ENCODE measurements at places on chromosomes 3 and 15.

DNA sequence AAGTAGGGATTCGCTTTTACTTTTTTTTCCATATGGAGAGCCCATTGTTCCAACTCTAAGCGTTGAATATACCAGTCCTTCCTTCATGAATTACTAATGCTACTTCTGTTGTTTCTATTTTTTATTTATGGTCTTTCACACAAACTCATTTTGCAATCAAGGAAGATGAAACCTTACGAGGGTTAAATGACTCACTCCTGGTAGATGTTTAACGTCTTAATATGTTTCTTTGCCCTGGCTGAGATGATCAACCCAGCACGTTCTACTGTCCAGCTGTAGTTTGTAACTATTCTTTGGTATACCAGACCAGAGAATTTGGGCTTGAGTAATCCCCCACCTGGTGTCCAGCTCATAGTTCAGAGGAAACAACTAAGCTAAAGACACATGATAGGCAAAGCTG is 23.1 kb downstream of the CDCP1 start:
- no peak for DNase-seq

DNA sequence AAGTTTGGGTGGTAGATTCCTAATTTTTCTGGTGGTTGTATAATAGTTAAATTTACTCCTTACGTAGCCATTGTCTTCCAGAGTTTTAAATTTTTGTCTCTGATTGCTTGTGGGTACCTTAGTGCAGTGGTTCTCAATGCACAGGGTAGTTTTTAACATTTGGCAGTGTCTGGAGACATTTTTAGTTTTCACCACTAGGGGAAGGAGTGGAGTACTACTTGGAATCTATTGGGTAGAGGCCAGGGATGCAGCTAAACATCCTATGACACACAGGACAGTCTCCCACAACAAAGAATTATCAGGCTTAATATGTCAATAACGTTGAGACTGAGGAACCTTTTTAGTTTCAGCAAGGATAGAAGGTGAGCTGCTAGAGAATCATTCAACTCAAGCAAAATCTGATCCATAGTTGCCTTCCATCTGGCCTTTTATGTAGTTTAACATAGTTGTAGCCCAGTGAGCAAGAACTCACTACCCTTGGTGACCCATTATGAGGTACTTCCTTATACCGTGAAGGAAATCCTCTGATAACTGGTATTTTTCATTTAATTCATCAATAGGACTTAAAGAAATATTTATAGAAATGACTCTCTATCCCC is 8.6 kb upstream of the STX19 start:
- DNase-seq, result no peak

GRCh38 chr3:18712713-18713576 is 287.8 kb upstream of the SATB1 start:
- no peak for DNase-seq

DNA sequence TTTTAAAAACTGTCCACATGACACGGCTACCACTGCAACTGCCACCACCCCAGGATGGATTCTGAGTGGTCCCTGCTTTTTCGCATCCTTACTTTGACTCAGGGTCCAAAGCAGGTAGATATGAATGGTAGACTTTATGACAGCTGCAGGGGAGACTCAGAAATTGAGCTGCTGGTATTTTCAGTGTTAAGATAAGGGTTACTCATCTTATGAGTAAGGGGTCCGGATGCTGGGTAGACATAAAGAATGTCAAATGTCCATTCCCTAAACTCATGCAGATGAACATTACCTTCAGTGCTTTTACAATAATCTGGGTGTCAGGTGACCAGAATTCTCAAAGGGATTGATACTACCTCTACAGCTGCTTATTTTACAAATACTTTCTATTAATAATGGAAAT is 25.9 kb upstream of the BBX start:
- DNase-seq, result no peak

DNA sequence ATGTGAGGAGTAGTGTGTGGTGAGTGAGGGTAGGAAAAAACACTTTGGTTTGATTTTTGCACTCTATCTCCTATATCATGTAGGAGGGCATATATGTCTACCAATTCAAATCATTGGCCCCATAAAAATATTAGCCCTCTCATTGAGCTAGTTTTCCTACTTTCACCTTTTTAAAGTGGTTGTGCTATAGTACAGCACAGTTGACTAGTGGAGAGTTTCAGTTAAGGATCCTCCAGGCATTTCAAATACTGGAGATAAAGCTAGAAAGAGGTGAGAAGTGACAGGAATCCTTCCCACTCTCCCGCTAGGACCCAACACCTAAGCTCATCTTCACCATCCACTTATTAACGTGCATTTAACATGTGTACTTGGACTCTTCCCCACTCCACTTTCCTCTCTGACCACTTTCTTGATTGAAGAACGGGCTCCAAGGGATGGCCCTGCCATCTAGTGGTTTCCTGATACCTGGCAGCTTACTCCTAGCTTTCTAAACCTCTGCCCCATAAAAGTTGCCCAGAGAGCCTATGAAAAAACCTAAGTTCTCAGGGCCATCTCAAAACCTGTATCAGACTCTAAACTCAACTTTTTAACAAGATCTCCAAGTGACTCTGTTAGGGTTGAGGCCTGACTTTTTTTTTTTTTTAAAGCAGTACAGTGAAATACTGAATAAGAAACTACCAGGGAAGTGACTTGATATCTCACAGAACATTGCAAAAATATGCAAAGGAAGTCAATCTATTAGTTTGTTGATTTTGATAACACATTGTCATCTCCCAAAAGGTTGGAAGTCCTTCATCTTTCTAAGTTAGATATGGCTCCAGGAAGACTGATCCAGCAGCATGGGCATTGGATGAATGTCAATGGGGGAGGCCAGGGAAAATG is 17.9 kb downstream of the IL12A start:
- peak; percentile 52 for DNase-seq

Data from endothelial cell (in vitro differentiated cells).